ENCODE measurements at places on chromosomes 12 and 14. TPM values are rescaled to one million over a fixed set of nuclear protein-coding genes. Genes with fewer than 3 reads are reported as not detected.
A peak's percentile ranks its signal among the peaks of the same experiment; 100 is the strongest.

DNA sequence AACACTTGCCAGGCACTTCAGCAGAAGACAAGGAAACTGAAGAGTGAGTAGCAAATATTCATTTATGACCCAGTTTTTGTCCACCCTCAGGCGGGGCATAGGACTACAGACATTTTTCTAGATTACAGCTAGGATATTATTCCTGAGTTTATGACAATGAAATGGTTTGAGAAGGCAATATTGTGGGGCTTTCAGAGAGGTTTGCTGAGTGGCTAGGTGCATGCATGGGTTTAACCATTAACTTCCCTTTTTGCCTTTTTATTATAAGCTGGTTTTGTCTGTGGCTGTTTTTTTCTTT lies 104.0 kb upstream of the BCAT1 start:
- H3K27ac ChIP-seq: no peak overlapping the region
- no peaks in the 10 kb centered on the region for H3K36me3 ChIP-seq
- H3K27me3 ChIP-seq: peaks cover 3% of the 10 kb centered on the region
- no peaks in the 10 kb centered on the region for H3K4me1 ChIP-seq
- DNase-seq: no peak
- no peak overlapping the region for H3K4me3 ChIP-seq

ENDOU gene
- total RNA-seq: not detected

GRCh38 chr12:93001407-93001806 lies 72.3 kb upstream of the EEA1 start:
- no peak overlapping the region for H3K4me3 ChIP-seq
- H3K27ac ChIP-seq: no peak overlapping the region
- DNase-seq: peak; percentile 67
- H3K4me1 ChIP-seq: peaks cover 25% of the 10 kb centered on the region
- no peaks in the 10 kb centered on the region for H3K27me3 ChIP-seq

SOAT2 gene
- total RNA-seq: not detected

DNA sequence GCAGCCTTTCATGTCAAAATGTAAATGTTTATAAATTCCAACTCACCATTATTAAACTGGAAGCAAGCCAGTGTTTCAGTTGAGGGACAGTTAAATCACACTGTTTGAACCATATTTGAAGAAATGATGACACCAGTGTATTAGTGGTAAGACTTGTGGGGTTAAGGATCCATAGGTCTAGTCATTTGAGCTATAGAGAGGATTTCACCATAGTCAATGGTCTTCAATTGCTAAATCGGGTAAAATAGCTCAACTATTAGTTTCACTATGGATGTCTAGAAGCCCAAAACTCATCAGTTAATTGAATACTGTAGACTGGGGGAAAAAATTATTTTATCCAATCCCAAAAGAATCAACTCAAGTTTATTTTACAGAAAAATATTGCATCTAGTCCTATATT lies 659.1 kb downstream of the NRXN3 start:
- H3K36me3 ChIP-seq: no peaks in the 10 kb centered on the region
- H3K4me1 ChIP-seq: no peaks in the 10 kb centered on the region
- H3K4me3 ChIP-seq: no peak overlapping the region
- H3K27me3 ChIP-seq: no peaks in the 10 kb centered on the region
- no peak overlapping the region for H3K27ac ChIP-seq

JDP2 gene
- 10.6 TPM for total RNA-seq

GRCh38 chr14:23478109-23478759 lies 8.7 kb downstream of the NGDN start:
- H3K36me3 ChIP-seq: peaks cover 12% of the 10 kb centered on the region
- no peak overlapping the region for H3K27ac ChIP-seq
- DNase-seq: peak; percentile 82
- H3K4me1 ChIP-seq: no peaks in the 10 kb centered on the region
